ENCODE measurements at places on chromosomes 6 and 20. TPM values are rescaled to one million over a fixed set of nuclear protein-coding genes. Genes with fewer than 3 reads are reported as not detected.

TMEM244 gene
- polyA plus RNA-seq = not detected

DNA sequence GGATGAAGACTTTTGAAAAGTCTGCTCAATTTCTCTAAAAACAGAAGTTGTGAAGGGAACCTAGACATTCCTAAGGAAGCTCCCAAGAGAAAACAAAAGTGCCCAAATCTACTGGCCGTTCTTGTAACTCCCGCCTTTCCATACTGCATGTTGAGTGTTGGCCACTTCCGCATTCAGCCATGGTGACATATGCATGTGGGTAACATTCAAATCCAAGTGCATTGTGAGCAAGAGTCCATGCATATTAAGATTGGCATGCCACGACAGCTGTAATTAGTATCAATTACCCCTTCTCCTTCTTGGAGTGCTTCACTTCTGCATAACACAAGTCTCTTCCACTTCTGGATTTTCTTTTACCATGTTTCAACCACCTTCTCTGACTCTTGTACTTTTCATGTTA lies 8.4 kb downstream of the SLC35D3 start:
- DNase-seq = no peak

DNA sequence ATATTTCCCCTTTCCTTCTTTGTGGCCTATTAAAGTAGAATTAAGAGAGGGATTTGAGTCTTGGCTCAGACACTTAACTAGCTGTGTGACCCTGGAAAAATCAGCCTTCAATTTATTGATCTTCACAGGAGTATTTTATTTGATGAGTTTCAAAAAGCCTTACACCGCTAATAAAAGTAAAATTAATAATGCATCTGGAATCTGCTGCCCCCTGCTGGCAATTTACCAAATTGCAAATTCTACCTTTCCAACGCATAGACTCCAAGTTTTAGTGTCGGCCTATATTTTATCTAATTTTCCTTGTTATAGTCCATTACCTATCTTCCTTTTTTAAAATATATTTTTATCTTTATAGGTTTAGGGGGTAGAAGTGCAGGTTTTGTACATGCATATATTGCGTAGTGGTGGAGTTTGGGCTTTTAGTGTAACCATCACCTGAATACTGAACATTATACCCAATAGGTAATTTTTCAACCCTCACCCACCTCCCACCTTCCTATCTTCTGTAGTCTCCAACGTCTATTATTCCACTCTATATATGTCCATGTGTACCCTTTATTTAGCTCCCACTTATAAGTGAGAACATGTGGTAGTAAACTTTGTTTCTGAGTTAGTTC lies 46.3 kb downstream of the GOPC start:
- DNase-seq = no peak

GRCh38 chr6:165002866-165003265 lies 306.5 kb downstream of the C6orf118 start:
- no peak for DNase-seq
